ENCODE measurements at places on chromosomes 7 and 10.

- no peak for DNase-seq
Observed at GRCh38 chr7:49873420-49873819, 100.0 kb downstream of the VWC2 start.

- no peak for DNase-seq
Observed at GRCh38 chr7:143988976-143989745, 11.0 kb upstream of the OR6B1 start.

GRCh38 chr7:77783545-77783944 lies 14.7 kb downstream of the TMEM60 start:
- no peak for DNase-seq

DNA sequence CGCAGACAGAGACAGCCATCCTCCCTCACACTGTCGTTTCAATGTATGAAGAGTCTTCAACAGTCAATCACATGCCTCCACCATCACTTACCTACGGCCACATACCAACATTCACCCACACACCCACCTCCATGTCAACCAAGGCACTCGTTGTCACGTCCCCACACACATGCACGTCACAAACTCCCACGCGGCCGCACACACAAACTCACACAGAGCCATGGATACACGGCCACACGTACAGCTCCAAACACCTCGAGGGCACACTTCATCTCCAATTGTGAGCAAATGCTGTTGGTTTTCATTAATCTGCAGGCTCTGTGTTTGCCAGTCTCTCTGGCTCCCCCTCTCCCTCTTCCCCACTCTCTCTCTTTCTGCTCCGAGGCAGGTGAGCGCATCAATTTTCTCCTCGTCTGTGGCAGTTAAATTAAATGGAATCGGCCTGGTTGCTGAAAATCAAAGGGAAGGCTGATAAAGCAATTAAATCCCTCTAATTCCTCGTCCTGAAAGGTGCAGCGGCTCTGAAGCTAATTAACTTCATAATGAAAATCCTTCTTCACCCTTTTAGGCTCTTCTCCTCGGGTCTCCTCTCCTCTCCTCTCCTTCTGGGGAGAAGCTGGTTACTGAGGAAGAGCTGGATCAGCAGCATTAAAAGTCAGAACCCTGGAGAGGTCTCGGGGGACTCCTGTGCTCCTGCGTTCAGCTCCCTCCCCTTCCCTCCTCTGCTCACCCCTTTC lies 53.8 kb upstream of the SLF2 start:
- no peak for DNase-seq

GRCh38 chr7:130432886-130433285 lies 7.9 kb downstream of the CEP41 start:
- no peak for DNase-seq

DNA sequence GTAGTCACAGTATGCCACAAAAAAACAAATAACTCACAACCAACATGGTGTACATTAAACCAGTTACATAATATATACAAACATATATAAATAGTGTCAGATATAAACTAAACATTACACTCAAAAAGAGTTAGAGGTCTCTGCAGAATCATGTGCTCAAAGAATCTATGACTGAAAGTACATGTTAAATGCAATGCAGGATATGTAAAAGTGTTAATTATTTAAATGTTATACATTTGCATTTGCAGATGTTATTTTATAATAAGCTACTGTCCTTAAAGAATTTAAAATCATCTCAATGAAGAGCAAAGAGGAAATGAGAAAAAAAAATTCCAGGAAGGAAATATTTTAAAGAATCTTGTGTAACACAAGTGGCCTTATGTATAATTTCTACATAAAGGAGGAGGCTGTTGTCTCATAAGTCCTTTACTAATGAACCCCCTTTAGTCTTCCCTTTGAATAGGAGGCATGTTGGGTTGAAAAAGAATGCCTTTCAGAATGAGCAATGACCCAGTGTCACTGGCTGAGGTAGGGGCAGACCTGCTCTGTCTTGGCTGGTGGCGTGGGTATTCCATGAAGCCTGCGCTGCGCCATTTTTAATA lies 148.9 kb downstream of the ITGA8 start:
- no peak for DNase-seq

GRCh38 chr10:114718374-114718773 lies 60.3 kb upstream of the ABLIM1 start:
- no peak for DNase-seq

DNA sequence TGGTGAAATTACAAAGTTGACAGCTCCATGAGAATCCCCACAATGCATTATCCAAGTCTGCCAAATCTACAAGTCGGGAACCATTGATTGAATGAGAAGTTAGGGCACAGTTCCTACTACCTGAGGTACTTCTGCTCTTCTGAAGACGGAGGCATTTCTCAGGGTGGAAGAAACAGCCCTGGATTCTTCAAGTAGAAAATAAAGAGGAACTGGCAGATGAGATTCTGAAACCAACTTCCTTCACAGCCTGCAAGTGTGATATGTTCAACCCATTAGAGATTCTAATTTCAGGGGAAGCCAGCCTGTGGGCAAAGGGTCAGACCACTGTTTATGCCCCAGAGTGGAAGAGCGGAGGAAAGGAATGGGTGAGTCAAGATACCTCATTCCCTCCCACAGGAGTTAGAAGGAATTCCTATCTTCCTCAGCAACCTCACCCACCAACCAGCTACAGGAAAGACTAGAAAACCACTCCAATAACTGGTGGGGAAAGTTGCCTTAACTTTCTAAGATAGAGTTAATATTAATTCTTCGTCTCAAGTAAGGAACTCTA lies 50.5 kb upstream of the BMPER start:
- no peak for DNase-seq

GRCh38 chr7:143315776-143316175 lies at the start of gene CLCN1:
Gene CLCN1 (plus strand): TSS chr7:143316111. CDS start chr7:143316213, 102 bp downstream.
- no peak for DNase-seq

DNA sequence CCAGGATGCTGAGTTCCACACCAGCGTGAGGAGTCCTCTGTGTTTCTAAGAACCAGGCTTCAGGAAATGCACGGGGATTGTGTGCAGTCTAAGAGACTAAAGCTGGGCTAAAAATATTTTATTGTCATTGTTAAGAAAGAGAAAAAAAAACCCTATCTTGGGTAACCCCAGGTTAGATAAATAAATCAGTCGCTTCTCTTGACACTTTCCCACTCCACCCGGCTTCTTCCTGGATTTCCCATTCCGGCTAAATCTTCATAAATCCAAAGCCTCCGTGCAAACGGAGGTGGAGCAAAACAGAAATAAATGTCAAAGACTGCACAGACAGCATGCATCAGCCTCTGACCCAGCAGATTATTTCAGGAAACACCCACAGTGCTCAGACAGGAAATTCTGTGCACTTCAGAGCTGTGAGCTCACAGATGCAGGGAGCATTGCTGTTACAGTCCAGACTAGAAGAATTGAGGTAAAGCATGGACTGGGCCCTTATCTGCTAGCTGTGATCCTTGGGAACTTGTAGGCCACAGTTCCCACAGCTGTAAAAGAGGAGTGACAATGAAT lies 44.8 kb upstream of the GRID1 start:
- DNase-seq, result no peak

- DNase-seq, result no peak
Observed at GRCh38 chr10:70615784-70616522, 13.4 kb upstream of the PRF1 start.

DNA sequence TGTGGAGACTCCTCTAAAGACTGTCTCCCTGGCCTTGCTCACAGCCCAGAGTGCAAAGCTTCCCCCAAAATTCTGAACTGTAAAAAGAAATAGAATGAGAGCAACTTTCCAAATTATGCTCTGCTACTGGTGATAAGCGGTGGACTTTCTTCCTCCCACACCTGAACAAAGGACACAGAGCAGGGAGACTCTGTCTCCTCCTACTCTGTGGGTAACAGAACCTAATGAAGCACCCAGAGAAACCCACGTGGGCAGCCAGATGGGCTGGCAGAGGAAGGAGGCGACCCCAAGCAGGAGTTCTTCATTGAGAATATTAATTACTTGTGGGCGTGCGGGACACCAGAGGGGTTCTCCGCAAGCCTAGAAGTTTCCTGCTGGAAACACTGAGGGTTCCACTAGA lies 139.5 kb downstream of the KMT2E start:
- DNase-seq, result no peak

DNA sequence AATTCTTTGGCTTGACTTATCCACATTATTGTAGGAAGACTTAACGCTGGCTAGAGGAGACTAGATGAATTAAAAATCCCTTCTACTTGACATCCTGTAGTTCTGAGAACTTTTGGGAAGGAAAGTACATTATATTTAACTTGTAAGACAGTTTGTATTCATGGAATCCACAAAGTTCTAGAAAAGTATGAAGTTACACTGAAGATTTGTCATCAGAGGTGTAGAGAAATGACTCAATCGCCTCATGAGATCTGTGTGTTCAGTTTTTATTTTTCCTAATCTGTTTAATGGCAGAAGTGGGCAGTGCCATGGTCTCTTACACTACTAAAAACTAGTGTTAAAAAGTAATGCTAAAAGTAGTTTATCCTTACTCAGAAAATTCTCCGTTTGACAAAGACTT lies 89.1 kb upstream of the SMIM30 start:
- DNase-seq, result no peak

- peak; percentile 46 for DNase-seq
Observed at GRCh38 chr10:132386419-132386831, 10.6 kb upstream of the PWWP2B start.

DNA sequence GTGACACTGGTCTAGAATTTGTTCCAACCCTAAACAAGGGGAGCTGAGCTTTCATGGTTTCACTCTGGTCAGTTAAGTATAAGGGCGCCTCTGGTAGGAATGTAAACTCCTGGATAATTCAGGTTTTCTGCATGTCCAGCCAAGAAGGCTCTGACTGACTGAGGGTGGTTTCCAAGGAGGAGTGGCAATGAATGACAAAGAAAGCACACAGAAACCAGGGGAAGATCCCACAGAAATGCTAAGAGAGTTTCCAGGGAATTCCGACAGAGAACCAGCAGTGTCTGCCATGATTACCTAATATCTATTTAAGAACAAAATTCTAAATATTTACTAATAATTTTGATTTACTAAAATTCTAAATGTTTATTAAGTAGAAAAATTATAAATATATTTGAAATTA lies 27.3 kb upstream of the NRG3 start:
- no peak for DNase-seq

DNA sequence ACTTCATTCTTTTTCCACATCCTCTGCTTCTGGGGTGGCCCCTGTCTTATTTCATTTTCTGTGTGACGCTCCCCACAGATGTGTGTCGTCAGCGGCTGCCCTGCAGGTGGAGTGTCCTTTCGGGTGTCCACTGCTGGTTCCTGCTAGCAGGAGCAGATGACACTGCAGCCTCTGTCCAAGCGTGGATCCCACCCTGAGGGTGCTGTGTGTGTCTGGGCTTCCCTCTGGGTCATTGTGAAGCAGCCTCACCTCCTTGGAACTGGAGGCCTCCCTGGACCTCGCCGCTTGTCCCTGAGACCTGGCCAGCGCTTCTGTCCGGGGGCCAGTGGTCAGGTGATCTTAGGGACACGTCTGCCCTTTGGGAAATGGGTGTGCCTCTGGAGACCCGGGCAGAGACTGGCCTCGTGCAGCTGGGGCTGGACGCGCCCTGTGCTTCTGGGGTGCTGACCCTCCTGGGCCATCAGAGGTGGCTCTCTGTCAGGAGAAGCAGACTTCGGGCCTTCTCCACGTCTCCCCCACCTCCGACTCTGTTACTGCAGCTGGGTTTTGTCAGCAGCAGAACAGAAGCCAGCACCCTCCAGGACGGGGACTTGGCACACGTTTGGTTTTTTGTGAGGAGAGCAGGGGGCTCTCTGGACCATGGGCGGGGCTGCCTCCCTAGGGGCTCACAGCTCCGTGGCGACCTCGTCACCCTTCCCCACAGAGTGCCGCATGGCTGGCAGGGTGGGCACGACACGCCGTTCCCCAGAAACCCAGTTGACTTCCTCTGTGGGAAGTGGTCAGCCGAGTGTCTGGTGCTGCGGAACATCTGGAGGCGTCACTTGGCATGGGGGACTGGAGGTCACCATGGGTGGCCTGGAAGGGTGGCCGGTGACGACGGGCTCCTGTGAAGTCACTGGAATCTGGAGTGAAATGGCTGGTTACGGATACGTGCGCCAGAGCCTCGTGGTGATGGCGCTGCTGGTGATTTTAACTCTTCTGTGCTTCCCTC lies 48.4 kb downstream of the INPP5A start:
- DNase-seq, result peak; percentile 48

DNA sequence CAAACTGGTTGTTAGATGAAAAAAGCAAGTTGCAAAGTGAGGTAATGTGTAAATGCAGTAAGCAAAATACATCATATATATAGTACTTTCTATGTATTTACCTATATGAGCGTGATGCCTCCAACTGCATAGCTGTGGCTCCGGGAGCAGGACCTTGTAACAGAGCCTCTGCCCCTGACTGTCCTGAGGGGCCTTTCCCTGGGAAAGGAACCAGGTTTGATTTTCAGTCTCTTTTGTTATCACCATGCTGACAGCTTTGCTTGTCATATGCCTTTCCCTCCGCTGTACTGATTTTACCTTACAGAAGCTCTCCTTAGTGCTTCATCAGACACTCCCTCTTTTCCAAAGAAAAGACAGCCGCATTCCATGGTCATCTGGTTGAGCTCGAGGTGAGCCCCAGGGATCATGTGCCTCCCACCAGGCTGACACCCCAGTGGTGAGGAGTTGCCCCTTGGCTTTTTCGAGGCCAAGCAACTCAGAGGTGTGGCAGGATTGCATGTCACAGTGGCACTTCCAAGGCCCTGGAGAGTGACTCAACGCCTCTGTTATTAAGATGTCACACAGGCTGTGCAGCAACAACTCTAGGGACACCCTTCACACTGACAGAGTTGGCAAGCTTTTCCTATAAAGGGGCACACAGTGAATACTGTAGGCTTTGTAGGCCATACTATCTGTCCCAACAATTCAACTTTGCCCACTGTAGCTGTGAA lies 78.9 kb downstream of the ALOX5 start:
- no peak for DNase-seq

GRCh38 chr10:60572511-60573194 lies 183.0 kb upstream of the ANK3 start:
- DNase-seq, result peak; percentile 60

DNA sequence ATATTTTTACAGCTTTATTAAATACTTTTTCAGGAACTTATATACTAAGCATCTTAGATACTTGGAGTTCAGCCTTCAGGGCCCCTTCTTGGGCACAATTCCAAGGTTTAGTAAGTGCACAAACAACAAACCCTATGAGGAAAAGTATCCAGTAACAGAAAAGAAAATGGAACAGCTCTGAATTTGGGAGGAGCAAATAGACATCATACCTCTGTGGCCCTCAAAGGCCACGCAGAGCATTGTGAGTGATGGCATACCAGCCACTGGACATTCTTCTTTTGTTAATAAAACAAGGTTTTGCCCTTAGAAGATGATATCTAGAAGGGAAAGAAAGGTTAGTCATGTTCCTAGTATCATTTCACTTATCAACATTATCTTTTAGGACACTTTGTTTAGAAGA lies 46.0 kb downstream of the ST7 start:
- DNase-seq, result no peak

GRCh38 chr10:7438196-7438986 lies 27.6 kb upstream of the SFMBT2 start:
- no peak for DNase-seq
